Hematopoietic multipotent progenitor cell (in vitro differentiated cells): ENCODE measurements at places on chromosomes 1 and 21. TPM values are rescaled to one million over a fixed set of nuclear protein-coding genes. Genes with fewer than 3 reads are reported as not detected.

The FBXO2 gene
- total RNA-seq: 0.27 TPM

The DCDC2B gene
- total RNA-seq: under 0.01 TPM

The RNU1-4 gene
- under 0.01 TPM for total RNA-seq

The DIO1 gene
- total RNA-seq: not detected

The MYBPHL gene
- not detected for total RNA-seq

The CD48 gene
- 18.0 TPM for total RNA-seq

DNA sequence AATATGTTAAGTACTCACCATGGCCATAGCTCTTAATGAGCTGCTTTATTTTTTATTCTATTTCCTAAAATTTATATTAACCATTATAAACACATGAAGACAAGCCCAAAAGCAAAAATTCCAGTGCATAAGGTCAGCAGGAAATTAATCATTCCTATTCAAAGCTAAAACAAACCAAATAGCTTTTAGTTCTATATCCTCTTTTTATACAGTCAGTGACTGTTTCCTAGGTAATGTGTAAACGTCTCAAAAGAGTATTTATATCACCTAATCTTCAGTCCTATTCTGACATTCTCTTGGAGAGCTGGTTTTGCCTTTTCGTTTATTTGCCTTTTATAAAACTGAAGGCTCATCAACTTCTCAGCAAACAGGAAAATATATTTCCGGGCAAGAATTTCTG lies 4.2 kb downstream of the GOLPH3L start:
- no peak for DNase-seq

DNA sequence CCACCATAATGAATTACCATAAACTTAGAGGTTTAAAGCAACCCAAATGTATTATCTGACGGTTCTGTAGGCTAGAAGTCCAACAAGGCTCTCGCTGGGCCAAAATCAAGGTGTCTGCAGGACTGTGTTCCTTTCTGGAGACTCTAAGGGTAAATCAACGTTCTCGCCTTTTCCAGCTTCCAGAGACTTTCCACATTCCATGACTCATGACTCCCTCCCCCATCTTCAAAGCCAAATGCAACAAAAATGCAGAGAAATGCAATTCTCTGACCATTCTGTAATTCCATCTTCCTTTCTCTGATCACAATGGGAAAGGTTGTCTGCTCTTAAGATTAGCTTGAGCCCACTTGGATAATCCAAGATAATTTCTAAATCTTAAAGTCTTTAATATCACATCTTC lies 287.1 kb downstream of the LTN1 start:
- no peak for DNase-seq

DNA sequence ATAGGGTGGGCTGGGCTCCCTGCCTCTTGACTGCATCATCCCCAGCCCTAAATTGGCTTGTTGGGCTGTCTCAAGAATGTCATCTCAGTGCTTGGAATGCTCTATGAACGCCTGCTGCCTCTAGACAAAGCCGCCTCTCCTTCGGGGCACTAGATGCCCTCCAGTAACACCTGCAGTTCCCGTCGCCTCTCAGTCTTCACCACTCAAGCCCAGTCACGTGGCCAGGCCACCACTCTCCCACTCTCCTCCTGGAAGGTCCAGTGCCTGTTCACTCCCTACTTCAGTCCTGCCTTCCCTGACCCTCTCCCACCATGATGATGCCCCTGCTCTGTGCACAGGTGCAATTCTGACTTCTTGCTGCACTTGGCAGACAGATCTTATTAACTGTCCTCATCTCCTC lies 7.0 kb downstream of the TAS1R2 start:
- no peak for DNase-seq

GRCh38 chr1:107807405-107807804 lies 157.6 kb downstream of the VAV3 start:
- no peak for DNase-seq

DNA sequence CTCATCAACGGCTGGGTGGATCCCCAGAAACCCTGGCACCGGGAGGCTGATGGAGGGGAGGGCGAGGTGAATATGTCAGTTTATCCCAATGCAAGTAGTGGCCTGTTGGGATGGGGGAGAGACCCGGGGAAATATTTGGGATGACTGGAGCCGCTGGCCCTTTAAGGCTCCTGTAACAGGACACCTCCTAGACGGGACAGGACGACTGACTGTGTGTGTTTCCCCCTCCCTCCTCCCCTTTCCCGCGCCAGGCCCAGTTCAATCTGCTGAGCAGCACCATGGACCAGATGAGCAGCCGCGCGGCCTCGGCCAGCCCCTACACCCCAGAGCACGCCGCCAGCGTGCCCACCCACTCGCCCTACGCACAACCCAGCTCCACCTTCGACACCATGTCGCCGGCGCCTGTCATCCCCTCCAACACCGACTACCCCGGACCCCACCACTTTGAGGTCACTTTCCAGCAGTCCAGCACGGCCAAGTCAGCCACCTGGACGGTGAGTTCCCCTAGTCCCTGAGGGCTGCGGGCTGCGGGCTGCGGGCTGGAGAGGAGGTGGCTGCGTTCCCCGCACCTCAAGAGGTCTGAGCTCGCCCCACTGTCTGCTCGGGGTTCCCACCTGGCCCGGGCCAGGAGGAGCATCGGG lies 44.8 kb upstream of the CCDC27 start:
- no peak for DNase-seq

DNA sequence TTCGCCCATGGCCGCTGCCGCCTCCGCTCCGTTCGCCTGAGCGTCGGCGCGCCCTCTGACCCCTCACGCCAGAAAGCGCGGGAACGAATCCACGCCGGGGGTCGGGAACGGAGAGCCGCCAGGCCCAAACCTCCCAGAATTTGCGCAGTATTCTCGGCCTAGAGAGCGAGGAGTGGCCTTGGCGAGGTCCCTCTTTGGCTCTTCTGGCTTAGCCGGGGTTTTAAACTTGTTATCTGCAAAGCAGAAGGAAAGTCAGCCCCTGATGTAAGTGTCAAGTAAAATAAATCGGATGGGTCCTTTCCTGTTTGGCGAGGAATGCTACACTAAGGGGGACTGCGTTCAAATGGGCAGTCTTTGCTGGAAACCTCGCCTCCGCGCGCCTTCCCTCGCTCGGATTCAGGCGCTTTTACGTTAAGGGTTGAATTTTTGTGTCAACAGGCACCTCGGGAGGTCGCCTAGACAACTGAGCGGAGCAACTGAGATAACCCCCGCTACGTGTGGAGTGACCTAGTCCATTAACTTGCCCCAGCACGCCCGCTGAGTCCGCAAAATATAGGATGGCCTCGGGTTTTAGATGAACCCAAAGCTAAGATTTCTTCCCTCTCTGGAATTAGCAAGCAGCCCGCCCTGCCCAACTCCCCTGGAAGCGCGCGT lies 1.1 kb downstream of the HSF2BP start:
- no peak for DNase-seq

- no peak for DNase-seq
Observed at GRCh38 chr1:212690816-212691403, 8.7 kb downstream of the BATF3 start.

GRCh38 chr1:6118415-6118814 lies 61.7 kb downstream of the CHD5 start:
- no peak for DNase-seq

DNA sequence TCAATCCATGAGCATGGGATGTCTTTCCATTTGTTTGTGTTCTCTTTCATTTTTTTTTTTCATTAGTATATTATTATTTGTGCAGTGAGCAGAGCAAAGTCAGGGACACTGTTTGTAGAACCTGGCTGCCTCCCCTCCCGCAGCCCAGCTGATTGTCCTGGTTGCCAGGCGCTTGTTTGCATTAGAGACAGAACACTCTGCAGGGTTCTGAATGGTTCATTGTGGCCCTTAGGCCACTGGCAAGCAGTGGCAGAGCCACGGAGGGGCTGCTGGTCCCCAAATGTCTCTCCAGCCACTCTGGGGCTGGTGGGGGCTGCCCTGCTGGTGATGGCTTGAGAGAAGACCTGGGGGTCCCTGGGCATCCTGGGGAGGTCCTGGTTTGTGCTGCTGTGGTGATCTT lies 29.0 kb downstream of the ETS2 start:
- DNase-seq: no peak

DNA sequence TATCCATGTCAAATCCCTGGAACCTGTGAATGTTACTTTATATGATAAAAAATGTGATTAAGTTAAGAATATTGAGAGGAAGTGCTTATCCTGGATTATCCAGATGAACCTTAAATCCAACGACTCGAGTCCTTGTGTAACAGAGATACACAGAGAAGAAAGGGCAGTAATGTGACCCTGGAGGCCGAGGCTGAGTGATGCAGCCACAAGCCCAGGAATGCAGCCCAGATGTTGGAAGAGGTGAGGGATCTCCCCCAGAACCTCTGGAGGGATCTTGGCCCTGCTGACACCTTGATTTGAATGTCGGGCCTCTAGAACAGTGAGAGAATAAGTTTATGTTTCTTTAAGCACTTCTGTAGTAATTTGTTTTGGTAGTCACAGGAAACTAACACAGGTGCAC lies 18.0 kb downstream of the LPGAT1 start:
- no peak for DNase-seq

DNA sequence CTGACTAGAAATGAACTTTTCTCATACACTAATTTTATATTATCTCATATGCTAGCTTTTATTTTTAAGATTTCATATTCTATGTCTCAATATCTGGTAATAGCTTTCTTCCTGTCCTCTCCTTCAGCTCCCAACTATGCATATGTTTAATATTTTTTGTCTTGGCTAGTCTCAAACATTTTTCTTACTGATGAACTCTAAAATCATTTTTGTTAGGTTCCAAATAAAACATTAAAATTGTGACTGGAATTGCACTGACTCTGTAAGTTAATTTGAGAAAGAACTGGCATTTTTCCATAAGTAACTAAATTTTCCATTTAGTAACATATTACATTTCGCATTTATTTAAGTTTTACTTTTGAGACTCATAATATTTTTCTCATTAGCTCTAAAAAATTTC lies 368.5 kb upstream of the DPYD start:
- DNase-seq: no peak

GRCh38 chr1:28602536-28603439 lies 10.7 kb downstream of the RAB42 start:
- peak; percentile 49 for DNase-seq

DNA sequence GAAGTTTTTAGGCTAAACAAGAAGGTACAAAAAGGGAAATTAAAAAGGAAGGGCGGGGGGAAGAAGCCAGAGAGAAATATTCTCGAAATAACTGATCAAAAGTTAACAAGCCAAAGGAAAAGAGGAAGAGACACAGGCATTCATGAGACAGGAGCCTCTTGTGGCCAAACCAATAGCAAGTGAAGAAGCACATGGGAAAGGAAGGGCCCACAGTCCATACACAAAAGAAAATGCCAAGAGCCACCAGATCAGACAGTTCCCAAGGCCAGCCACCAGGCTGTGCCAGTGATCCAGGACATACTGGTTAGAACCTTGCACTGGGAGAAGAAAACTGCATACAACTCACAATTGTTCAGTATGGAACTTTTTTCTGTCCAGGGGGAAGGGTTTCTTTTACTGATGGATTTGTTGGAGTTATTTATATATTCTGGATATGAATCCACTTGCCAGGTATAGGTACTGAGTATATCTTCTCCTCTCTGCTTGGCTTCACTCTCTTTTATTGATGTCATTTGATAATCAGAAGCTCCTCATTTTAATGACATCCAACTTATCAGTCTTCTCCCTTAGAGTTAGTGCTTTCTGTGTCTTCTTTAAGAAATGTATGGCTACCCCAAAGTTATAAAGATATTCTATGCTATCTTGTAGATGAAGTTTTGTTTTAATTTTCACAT lies 76.8 kb downstream of the CD46 start:
- DNase-seq: peak; percentile 93
